ENCODE measurements at places on chromosomes 2 and 18. TPM values are rescaled to one million over a fixed set of nuclear protein-coding genes. Genes with fewer than 3 reads are reported as not detected.

- no peak for DNase-seq
Measured at GRCh38 chr2:119219873-119220272, 3.8 kb upstream of the STEAP3 start.

GRCh38 chr2:100106460-100106859, 35.9 kb downstream of the AFF3 start:
- no peak for DNase-seq

- peak; percentile 31 for DNase-seq
Measured at GRCh38 chr2:2271469-2271941, 59.6 kb downstream of the MYT1L start.

Gene SERPINB3
- total RNA-seq: not detected

Gene C2orf80
- total RNA-seq: not detected

Gene EMILIN1
- total RNA-seq: 2.6 TPM

DNA sequence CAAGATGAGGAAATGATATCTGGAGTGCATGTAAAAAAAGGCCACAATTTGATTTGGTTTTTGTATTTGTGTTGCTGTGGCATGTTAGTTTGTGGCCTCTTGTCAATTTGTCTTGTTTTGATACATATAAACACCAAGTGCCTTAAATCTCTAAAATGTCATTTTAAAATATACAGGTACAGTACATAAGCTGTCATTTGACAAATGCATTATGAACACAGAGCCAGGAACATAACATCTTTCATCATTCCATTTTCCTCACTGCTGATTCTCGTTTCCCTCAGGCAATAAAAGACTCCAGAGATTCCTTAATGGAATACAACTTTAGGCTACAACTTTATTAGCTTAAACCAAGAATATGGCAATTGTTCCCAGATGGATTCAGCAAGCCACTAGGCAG, 217.5 kb downstream of the ZNF804A start:
- no peak for DNase-seq

Gene IL36B
- not detected for total RNA-seq

DNA sequence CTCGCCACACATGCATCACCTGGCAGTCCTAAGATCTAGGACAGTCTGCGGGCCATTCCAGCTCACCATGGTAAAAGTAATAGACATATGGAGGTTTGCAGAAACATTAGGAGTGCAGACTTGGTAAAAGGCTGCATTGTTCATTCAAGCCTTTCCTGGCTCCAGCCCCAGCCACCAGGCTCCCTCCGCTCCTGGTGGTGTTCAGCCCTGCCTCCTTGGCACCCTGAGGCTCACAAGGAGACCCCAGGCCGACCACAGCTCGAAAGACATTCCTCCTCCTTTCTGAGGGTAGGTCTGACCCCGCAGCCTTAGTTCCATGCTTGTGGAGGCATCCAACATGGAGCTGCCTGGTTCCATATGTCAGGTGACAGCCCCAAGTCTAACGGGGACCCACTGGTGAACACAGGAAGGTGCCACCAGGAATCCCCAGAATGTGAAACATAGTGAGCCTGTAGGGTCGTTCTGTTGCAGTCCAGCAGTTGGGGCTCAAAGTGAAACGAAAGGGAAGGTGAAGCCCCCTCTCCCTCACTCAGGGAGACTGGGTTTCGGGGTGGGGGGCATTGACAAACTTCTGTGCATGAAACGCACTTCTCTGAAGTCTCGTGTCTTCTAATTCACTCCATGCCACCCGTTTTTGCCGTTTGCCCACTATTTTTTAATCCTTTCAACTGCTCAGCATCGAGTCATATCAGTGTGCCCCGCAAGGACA, 5.0 kb upstream of the SP100 start:
- DNase-seq: no peak

GRCh38 chr2:238915596-238915995, 67.7 kb downstream of the TWIST2 start:
- no peak for DNase-seq

GRCh38 chr2:157815421-157815820, 60.7 kb downstream of the ACVR1 start:
- DNase-seq: no peak

DNA sequence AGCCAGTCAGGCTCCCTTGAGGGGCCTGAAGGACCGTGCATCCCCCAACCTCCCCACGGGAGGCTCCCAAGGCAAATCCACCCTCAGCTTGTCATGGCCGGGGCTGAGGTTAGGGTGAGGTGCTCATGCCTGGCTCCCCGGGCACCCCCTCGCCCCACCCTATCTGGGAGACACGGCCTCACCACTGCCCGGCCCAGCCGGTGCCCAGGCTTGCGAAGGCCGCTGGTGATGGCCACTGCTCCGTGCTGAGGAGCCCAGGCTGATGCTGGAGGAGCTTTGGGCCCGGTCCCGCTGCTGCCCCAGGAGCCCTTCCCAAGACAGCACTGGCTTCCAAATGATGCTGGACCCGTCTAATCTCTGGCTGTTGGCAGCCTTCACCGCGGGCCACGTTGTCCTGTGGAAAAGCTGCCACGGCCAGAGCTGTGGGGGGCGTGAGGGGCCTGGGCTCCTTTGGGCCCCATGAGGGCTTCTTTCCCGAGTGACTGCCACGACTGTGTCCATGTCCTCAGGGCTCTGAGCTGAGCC, 135.7 kb upstream of the CTDP1 start:
- DNase-seq: no peak

- no peak for DNase-seq
Measured at GRCh38 chr2:233058717-233059546, 1.2 kb upstream of the INPP5D start.

Measured in pancreas (tissue), 10 donors.